ENCODE measurements at places on chromosomes 12 and 14. TPM values are rescaled to one million over a fixed set of nuclear protein-coding genes. Genes with fewer than 3 reads are reported as not detected.
A peak's percentile ranks its signal among the peaks of the same experiment; 100 is the strongest.

Gene MYG1
- total RNA-seq, result 39.6 TPM

Gene TAS2R8
- 0.43 TPM for total RNA-seq

Gene CCDC196
- total RNA-seq, result not detected

Gene RASSF3
- total RNA-seq, result 31.1 TPM

Gene ACSS3
- 26.8 TPM for total RNA-seq

Gene BCL11B
- total RNA-seq, result not detected

GRCh38 chr12:104357421-104357952 lies 53.9 kb downstream of the EID3 start:
- peak; percentile 84 for DNase-seq

DNA sequence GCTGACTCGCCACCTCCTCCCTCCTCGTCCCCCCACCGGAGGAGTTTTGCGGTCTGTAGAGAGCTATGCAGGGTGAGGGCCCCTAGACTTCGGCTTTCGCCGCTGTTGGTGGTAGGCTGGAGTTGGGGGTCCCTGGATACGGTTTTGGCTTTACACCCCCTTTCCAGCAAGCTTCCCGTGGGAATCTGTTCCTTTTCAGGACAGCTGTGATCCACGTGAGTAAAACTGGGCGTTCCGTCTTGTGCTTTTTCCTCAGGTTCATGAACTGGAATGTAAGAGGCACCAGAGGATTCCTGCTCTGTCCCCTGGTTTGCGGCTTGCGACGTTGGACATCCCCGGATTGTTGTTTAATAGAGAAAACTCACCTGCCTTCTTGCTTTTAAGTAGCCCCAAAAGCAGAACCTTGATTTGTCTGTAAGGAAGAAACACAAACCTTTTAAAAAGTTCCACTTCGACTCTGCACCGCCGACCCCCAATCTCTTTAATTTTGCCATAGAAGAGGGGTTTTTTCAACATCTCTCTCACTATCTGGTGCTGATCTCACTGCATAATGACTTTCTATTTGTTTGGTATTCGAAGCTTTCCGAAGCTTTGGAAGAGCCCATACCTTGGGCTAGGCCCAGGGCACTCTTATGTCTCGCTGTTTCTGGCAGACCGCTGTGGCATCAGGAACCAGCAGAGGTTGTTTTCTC lies 490 bp downstream of the PRORP start:
- peak; percentile 78 for DNase-seq

- DNase-seq, result peak; percentile 88
Measured at GRCh38 chr12:6340032-6340638, 1.7 kb downstream of the TNFRSF1A start.

DNA sequence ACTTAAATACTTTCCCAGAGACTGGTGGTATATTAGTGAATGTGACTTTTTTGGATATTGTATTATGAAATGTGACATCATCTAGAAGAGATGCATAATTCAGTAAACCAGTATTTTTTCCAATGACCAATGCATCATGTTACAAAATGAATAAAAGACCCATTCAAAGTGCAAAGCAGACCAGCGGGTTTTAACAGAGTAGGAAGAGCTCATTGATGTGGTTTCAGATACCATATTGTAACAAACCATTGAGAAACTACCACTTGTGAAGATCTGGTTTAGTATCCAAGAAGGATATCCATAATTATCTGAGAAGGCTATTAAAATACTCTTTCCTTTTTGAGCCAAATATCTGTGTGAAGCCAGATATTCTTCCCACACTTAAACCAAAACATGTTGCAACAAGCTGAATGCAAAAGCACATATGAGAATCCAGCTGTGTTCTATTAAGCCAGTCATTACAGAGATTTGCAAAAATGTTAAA lies 47.7 kb downstream of the MVK start:
- peak; percentile 74 for DNase-seq

- no peak for DNase-seq
Measured at GRCh38 chr14:89841851-89842250, 112.7 kb downstream of the EFCAB11 start.

DNA sequence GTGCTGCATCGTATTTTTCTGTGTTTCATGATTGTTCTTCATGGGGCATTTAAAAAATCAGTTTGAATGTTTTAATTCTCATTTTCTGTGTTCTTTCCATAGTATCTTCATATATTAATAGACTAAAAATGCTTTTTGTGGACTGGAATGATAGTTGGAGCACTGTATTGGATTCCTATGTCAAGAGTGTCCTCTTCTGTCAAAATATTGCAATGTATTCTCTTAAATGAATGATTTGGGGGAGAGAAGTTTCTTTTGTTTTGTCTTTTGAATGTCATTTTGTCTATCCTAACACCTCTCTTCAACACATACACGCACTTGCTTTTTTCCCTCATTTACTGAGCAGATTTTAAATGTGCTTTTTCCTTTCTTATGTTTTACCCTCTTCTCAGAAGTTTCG lies 4.7 kb upstream of the EIF2S3B start:
- DNase-seq, result peak; percentile 28

- DNase-seq, result peak; percentile 58
Measured at GRCh38 chr12:3313066-3313465, 177.9 kb upstream of the PRMT8 start.

- no peak for DNase-seq
Measured at GRCh38 chr14:34013721-34014060, 62.8 kb upstream of the EGLN3 start.

DNA sequence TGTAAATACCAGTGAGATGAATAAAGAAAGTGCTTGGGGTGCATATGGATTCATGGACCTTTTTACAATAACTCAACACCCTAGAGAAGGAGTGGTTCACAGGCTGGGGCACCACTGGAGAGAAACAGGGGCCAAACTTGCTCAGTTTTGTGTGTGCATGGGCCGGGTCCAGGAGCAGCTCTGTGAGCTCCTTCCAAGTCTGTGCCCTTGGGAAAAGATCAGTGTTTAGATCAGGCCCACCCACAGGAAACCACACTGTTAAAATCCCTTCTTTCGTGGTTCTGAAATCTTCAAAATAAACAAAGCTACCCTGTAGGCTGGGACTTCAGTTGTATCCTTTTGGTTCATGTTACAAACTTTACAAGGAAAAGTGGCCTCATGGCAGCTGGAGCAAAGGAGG lies 156.1 kb upstream of the TMEM260 start:
- peak; percentile 91 for DNase-seq

GRCh38 chr12:48894271-48894670 lies 28.6 kb upstream of the RND1 start:
- DNase-seq, result no peak

GRCh38 chr12:57726151-57726883 lies 12.2 kb downstream of the AGAP2 start:
- peak; percentile 87 for DNase-seq
